Body of pancreas (tissue), 4 donors: ENCODE measurements at places on chromosomes 6 and 20. TPM values are rescaled to one million over a fixed set of nuclear protein-coding genes. Genes with fewer than 3 reads are reported as not detected.

Gene VAPB
- total RNA-seq: 10.5 TPM

DNA sequence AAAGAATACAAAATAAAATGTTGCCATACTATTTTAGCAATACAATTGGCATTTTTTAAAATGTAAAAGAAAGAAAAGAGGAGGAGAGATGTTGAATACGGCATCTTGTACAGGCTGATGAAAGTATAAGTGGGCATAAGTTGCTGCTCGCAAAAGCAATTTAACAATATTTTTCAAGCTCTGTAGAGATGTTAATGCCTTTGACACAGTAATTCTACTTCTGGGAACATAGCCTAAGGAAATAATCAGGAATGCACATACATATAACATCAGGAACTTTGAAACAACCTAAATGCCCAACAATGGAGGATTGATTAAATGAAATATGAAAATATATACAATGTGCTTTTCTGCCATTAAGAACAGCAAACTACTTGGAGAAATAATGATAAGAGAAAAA is 80.2 kb downstream of the LRRC1 start:
- no peak for DNase-seq

DNA sequence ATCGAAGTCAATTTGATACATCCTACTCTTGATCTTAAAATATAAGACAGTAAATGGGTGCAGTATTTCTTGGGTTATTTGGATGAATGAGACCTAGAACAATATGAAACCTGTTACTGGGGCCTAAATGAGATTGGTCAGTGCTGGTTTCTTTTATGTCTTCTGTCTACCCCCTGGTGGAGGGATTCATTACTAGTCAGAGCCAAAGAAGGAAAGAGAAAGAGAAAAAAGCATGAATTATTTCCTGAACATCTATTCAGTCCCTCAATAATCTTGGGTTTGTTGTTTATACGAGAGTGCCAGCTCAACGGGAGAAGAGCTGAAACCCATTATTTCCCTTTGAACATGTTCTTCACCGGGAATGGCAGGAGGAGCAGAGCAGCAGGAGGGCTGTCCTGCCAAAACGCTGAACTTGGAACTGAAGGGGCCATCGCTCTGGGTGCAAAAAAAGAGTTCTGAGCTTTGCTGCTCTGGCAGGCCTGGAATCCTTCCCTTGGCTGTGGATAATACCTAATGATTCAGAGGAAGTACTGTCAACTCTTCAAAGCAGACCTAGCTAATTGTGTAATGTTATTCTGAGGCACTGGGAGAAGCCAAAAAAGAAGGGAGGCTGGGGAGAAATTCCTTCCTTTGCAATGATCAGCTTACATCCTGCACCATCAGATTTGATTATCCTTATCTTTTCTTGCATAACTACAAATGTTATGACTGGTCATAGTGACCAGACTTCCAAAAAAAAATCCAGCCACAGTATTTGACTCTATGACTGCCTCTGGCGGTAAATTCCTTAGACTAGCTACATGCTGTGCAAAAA is 72.0 kb downstream of the BLOC1S5 start:
- DNase-seq: no peak

Gene CGAS
- total RNA-seq: 4.0 TPM

DNA sequence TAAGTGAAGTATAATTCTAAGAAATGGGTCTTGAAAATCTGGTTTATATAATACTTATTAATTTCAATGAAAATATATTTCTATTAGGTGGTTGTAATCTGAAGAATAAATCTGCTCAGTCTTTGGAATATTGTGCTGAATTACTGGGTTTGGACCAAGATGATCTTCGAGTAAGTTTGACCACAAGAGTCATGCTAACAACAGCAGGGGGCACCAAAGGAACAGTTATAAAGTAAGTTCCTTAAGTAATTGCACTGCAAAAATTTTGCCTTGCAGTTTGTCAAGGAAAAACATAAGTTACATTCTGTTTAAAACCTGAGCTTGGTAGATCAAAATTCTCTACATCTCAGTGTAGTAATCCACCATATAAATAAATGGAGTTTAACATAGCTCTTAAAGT is 106.0 kb downstream of the MYO6 start:
- DNase-seq: peak; percentile 82

Gene RSPH9
- not detected for total RNA-seq

Gene DEF6
- total RNA-seq: 23.3 TPM

GRCh38 chr6:168221497-168222079 is 98.0 kb downstream of the DACT2 start:
- no peak for DNase-seq

- DNase-seq: no peak
Measured at GRCh38 chr6:45609141-45609638, 231.5 kb upstream of the SUPT3H start.

GRCh38 chr6:166440106-166440505 is 57.4 kb upstream of the MPC1 start:
- no peak for DNase-seq

Gene ULBP2
- not detected for total RNA-seq

DNA sequence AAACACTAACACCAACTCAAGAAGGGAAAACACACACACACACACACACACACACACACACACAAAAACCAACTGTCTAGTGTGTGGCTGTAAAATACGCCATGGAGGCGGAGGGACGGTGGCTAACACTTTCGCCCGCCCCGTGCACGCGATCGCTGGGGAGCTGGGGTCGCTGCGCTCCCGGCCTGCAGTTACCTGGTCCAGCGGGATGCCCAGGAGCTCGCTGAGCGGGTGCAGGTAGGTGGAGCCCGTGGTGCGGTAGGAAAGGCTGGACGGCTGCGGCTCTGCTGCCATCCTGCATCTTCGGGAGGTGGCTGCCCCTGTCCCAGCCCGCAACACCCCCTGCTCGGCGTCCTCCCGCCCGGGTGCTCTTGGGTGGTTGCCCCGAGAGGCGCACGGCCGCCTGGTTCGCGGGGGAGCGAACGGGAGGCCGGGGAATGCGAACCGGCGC is 303 bp downstream of the MBOAT1 start:
- DNase-seq: no peak

DNA sequence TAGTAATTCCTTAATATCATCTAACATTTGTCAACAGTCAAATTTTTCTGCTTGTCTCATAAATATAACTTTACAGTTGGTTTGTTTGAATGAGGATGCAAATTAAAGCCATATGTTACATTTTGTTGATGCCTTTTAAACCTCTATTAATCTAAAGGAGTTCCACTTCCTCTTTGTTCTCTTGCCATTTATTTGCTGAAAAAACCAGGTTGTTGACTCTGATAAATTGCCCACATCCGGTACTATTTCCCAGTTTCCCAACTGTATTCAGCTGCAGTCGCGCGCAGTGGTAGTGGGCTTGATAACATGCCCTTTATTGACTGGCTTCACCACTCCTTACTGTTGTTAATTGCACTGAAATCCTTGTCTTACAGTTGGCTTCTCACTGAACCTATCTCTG is 32.8 kb upstream of the SIRPB2 start:
- no peak for DNase-seq

DNA sequence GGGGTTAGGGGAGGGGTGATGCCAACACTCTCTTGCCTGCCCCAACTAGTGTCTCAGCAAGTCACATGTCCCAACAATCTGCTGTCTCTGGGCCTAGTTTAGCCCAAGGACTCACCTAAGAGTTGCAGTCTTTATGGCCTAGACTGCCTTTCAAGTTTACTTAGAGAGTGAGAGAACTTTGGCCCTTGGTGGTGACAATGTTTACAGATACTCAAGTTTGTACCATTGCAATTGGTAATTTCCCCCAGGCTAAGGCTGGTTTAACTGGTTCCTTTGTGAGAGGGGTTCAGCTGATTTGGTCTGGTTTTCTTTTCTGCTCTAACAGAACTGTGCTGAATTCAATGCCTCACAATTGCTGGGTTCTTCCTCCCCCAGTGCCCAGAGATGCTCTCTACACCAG is 1279.9 kb upstream of the EYS start:
- no peak for DNase-seq

- DNase-seq: no peak
Measured at GRCh38 chr6:145189836-145190235, 545.5 kb downstream of the EPM2A start.

Gene TRIM31
- total RNA-seq: not detected

Gene BHLHE23
- total RNA-seq: not detected

GRCh38 chr6:5156627-5157026 is 71.5 kb downstream of the PPP1R3G start:
- DNase-seq: no peak

Gene ZC3H12D
- total RNA-seq: 2.6 TPM

DNA sequence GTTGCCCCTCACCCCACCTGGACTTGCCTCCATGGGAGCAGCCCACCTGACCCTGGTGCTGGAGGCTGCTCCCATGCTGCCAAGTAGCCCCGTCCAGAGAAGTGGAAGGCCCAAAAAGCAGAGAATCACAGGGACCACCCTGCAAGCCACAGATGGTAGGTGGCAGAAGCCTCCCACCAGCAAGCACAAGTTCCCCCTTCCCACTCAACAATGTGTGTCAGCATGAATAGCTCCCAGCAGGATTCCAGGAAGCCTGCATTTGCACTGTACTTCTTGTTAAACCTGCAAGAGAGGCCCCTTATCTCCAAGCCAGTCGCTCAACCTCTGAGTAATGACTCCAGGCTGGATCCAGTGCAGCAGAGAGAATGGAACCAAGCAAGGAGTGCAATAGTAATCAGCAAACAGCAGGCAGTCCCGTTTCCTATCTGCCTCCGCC is 180.8 kb upstream of the CST7 start:
- peak; percentile 1 for DNase-seq

- no peak for DNase-seq
Measured at GRCh38 chr20:3874194-3874844, 14.9 kb upstream of the PANK2 start.

GRCh38 chr6:113824411-113824810 is 32.7 kb upstream of the MARCKS start:
- DNase-seq: peak; percentile 32

DNA sequence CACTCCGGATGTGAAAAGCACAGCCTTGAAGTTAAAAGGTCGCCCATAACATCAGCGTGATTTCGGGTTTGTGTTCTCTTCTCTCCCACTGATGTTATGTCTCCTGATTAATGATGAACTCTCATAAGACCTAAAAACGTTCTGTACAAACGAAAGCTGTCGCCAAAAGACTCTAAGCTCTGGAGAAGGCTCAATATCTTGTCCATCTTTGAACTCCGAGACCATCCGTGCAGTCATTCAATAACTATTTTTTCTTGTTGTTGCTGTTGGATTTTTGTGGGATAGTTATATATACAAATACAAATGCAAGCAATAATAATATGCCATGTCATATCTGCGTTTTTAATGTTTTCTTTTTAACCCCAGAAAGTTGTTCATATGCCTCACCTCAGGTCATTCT is 291.8 kb upstream of the MARCKS start:
- no peak for DNase-seq

DNA sequence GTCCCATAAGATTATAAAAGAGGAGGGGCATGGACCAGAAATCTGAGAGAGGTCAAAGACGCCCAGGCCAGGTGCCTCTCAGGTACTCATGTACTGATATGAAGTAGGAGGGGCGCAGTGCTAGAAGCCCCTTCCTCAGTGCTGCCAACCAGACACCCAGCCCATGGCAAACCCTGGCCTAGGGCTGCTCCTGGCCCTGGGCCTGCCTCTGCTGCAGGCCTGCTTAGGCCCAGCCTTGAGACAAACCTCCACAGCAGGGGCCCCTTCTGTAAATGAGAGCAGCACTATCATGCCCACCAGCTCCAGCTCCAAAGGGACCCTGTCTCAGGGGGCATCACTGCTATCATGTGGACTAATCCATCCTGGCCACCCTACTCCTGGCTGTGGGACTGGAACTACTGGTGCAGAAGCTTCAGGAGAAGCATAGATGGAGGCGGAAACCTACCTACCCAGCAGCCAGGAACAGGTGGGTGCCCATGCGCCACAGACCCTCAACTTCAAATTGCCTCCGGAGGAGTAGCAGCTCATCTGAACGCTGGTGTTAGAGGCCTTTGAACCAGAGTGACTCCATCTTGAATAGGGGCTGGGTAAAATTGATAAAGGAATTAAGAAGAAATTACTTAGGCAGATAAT is 72.4 kb upstream of the LGSN start:
- DNase-seq: no peak

GRCh38 chr20:31713312-31714273 is 9.1 kb downstream of the BCL2L1 start:
- peak; percentile 68 for DNase-seq

Gene TNFRSF6B
- total RNA-seq: 9.9 TPM

DNA sequence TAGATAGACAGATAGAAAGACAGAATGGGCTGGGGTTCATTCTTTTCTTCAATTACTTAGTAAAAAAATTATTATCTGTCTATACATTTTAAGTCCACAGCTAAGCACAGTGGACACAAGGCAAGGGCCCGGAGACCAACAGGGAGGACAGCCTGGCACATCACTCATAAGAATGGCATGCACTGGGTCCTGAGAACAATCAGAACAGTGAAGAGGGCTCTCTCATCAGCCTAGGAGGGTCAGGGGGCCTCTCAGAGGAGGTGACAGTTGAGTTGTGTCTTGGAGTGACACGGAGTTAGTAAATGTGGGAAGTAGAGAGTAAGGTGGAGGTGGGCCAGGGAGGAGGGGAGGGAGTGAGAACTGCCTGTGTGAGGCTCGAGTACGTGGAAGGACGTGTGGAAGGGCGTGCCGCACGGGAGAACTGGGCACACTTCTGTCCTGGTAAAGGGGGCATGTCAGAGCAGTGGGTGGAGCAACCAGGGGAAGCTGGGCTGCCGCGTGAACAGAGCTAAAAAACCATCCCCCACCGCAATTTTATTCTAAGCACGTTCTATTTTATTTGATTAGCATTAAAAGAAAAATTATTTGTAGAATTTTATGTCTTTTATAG is 45.1 kb upstream of the DSP start:
- DNase-seq: no peak

Gene FNDC1
- not detected for total RNA-seq

DNA sequence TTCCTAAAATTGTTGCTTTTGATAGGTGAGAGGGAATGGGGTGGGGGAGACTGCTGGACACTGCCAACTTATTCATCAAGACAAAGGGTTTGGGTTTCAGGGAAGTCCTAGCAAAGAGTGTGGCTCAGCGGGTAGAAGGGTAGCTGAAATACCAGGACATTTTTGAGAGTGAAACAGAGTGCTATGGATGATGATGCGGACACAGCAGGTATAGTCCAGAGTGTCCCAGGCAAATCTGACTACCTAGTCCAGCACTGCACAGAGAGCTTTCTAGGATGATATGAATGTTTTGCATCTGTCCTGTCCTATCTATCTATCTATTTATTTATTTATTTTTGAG is 154.3 kb downstream of the BCAS1 start:
- DNase-seq: no peak

Gene DACT2
- total RNA-seq: 4.9 TPM

- DNase-seq: no peak
Measured at GRCh38 chr20:25444556-25444955, 37.1 kb downstream of the GINS1 start.
